Natural killer cell treated with Interleukin-12 subunit alpha and Interleukin-12 subunit beta and Interleukin-15 and Interleukin-18, amount 100 ng/mL, for 72 hours (primary cell): ENCODE measurements at places on chromosomes 1 and 21. TPM values are rescaled to one million over a fixed set of nuclear protein-coding genes. Genes with fewer than 3 reads are reported as not detected.

DNA sequence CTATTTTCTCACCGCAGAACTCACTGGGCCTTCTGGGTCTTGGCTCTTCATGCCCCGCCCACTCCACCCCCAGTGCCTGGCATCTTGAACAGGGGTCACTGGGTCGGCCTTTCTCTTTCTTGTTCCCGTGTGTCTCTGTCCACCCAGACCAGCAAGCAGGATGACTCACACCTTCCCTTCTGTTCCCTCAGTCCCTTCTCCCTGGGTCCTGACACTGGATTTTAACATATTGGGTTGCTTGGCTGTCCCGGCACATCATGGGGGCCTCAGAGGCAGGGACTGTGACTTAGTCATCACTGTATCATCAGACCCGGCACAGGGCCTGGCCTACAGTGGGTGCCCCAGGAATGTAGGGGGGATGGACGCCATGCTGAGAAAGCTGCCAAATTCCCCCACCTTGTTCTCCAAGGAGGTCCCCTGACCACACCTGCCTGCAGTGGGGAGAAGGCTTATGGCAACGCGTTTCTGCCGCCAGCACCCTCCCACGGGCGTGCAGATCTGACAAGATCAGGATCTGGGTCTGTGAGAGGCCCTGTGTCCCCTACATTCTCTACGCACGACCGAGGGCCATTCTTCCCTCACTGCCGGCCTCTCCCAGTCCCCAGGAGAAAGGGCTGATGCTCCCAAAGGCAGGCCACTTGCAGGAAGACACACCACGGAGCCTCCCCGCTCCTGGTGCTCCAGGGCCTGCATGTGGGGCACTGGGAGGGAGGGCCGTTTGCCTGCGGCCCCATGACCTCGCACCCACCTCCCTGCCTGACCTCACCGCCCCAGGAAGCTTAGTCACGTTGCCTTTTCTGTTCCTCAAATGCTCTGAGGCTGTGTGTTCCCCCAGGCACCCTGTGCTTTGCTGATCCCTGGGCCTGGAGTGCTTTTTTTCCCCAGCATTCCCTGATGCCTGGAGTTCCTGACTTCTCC lies 157.2 kb upstream of the TMEM51 start:
- no peak for DNase-seq
- H3K4me3 ChIP-seq: no peak overlapping the region
- no peak overlapping the region for H3K27ac ChIP-seq

DNA sequence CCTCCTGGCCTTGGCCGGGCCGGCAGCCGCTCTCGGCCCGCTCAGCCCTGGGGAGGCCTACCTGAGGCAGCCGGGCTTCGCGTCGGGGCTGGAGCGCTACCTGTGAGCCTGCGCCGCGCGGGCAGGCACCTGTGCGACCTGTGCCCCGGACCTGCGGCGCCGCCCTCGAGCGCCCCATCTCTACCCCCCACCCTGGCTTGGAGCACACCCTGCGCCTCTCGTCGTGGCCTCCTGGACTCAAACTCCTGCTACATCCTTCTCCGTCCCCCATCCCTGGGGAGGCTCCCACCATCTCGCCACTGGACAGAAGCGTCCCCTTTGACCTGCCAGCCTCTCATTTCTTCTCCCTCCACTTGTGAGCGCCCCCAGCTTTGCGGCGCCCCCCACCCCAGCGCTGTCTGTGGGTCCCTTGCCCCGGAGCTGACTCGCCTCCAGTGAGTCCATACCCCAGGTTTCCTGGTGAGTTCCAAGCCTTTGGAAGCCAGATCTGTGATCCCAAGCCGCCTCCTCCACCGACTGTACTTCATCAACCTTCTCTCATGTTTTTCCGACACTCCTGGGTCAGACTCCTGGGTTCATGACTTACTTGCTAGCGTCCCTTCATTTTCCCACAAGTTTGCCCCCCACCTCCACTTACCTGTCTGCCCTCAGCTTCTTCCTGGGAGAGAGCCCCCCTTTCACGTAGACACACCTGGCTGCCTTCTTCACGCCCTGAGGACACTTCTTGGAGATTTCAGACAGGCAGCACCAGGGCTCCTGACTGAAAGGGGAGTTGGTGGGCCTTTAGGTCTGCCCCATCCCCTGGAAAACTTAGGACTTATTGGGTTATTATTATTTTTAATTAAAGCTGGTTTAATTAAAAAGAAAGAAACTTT lies 1.3 kb downstream of the FOXE3 start:
- DNase-seq: no peak
- H3K4me3 ChIP-seq: peak overlapping the region; percentile 67
- no peaks in the 10 kb centered on the region for H3K36me3 ChIP-seq
- no peak overlapping the region for H3K27ac ChIP-seq
- H3K4me1 ChIP-seq: peaks cover 6% of the 10 kb centered on the region
- H3K27me3 ChIP-seq: peaks cover 37% of the 10 kb centered on the region

GRCh38 chr1:10745886-10746455 lies 50.5 kb downstream of the CASZ1 start:
- H3K4me1 ChIP-seq: no peaks in the 10 kb centered on the region
- H3K27ac ChIP-seq: no peak overlapping the region

DNA sequence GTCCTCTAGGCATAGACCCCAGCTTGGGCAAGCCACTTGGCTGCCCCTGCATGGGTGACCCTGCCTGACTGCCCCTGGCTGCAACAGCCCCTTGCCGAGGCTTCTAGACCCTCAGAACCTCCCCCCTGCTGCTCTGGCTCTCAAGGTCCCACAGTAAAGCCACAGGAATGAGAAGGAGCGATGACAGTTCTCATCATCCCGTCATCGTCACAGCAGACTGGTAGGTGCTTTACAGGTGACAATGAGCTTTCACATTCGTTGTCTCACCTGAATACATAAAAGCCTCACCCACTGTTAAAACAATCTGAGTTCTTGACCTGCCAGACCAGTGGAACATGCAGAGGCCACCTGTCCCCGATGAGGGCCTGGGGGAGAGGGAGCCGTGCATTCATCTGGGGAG lies 36.0 kb upstream of the GPR157 start:
- H3K4me1 ChIP-seq: no peaks in the 10 kb centered on the region
- H3K27ac ChIP-seq: no peak overlapping the region
- DNase-seq: peak; percentile 39
- no peak overlapping the region for H3K4me3 ChIP-seq
- H3K27me3 ChIP-seq: no peaks in the 10 kb centered on the region
- H3K36me3 ChIP-seq: no peaks in the 10 kb centered on the region

- H3K27me3 ChIP-seq: peaks cover 6% of the 10 kb centered on the region
- no peaks in the 10 kb centered on the region for H3K36me3 ChIP-seq
- no peaks in the 10 kb centered on the region for H3K4me1 ChIP-seq
- DNase-seq: no peak
Measured at GRCh38 chr1:67754526-67754920, 69.5 kb downstream of the GADD45A start.

- H3K4me1 ChIP-seq: no peaks in the 10 kb centered on the region
- no peak overlapping the region for H3K4me3 ChIP-seq
- no peak overlapping the region for H3K27ac ChIP-seq
- H3K27me3 ChIP-seq: peaks cover 20% of the 10 kb centered on the region
- no peaks in the 10 kb centered on the region for H3K36me3 ChIP-seq
- no peak for DNase-seq
Measured at GRCh38 chr1:18341291-18342069, 139.2 kb upstream of the KLHDC7A start.

DNA sequence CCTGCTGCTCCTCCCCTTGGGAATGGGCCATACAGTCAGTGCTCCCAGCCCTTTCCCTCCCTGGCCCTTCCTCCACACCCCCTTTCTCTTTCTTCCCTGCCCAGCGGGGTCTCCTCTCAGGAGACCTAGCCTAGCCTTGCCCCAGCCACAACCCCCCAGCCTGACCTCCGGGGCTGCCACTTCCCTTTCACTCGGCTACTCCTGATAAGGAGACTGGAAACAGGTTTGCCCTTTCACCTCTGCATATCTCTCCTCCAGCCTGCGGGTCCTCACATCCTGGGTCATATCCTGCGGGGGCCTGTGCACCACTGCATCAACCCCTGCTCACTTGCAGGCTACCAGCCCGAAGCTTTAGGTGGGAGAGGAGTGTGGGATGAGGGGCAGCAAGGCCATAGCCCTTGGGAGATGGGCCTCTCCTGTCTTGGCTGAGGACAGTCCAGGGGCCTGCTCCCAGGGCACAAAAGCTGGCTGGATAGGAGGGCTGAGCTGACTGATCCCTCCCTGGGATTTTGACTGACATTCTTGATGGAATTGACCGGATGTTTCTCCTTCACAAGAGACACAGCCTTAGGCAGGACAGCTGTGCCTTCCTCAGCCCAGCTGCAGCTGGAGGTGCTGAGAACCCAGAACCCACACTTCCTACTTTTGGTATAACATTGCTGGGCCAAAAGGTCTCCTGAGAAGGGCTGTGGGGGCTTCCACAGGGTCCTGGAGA lies 19.2 kb upstream of the ALX3 start:
- H3K4me3 ChIP-seq: no peak overlapping the region
- no peaks in the 10 kb centered on the region for H3K36me3 ChIP-seq
- H3K27me3 ChIP-seq: peaks cover 28% of the 10 kb centered on the region
- H3K4me1 ChIP-seq: peaks cover 2% of the 10 kb centered on the region
- no peak for DNase-seq

DNA sequence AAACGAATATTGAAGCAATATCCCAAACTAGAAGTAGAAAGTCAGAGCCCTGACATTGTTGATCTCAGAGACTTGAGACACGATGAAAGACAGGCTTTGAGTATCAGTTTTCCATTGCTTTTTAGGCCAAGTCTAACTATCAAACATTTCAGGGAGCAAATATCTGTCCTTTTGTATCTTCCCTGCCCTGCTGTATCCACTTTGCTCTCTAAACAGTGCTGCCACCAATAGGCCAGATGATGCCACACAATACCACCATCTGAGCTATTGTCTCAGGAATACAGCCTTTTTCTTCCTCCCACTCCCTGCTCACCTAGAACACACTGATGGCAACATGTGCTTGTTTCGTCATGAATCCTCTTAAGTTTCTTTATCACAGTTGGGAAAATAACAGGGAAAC lies 62.6 kb upstream of the SPAG17 start:
- no peak overlapping the region for H3K4me3 ChIP-seq
- H3K4me1 ChIP-seq: no peaks in the 10 kb centered on the region
- DNase-seq: no peak
- H3K27ac ChIP-seq: no peak overlapping the region
- H3K27me3 ChIP-seq: no peaks in the 10 kb centered on the region

DNA sequence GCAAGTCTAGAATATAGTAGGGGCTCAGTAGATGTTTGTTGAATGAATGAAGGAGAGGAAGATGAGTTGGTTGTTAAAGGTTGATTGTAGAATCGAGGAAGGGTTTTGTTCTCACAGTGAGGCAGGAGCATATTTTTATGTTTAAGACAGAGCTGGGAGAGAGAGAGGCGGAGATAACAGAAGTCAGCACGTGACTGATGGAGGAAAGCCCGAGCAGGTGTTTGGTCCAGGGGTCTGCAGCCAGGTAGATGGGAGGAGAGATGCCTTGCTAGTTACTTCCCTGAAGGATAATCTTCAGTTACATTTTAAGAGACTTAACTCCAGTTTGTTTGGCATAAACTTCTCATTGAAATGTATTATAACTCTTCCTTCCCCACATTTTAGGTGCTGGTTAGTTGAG lies 86.8 kb downstream of the DYRK1A start:
- H3K36me3 ChIP-seq: no peaks in the 10 kb centered on the region
- DNase-seq: no peak
- no peak overlapping the region for H3K4me3 ChIP-seq
- H3K4me1 ChIP-seq: peaks cover 51% of the 10 kb centered on the region

DNA sequence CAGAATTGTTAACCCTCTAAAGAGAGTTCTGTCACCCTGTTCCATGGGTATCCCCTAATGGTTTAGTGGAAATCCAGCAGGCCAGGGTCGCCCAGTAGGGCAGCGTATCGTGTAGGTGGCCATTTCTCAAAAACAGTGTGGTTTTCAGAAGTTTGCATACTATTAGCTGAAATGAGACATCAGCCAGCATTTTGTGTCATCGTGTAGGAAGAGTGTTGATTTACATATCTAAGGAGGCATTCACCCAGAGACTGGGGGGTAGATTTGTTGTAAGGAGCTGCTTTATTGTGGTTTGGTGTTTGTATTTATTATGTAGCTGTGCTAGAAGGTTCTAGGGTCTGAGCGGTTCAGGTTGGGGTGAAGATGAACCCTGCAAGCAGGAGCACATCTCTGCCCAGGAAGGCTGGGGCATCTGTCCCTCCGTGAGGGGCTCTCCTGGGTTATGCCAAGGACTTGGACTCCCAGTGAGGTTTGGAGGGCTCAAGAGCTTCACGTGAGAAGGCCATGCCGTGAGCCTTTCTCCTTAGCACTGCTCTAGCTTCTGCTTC lies 174.4 kb downstream of the PGBD5 start:
- peak overlapping the region; percentile 29 for H3K27ac ChIP-seq
- no peak overlapping the region for H3K4me3 ChIP-seq
- no peaks in the 10 kb centered on the region for H3K27me3 ChIP-seq

- H3K27me3 ChIP-seq: peaks cover 18% of the 10 kb centered on the region
- no peaks in the 10 kb centered on the region for H3K36me3 ChIP-seq
- DNase-seq: no peak
- no peak overlapping the region for H3K27ac ChIP-seq
Measured at GRCh38 chr1:202665417-202665816, 44.8 kb downstream of the SYT2 start.

DNA sequence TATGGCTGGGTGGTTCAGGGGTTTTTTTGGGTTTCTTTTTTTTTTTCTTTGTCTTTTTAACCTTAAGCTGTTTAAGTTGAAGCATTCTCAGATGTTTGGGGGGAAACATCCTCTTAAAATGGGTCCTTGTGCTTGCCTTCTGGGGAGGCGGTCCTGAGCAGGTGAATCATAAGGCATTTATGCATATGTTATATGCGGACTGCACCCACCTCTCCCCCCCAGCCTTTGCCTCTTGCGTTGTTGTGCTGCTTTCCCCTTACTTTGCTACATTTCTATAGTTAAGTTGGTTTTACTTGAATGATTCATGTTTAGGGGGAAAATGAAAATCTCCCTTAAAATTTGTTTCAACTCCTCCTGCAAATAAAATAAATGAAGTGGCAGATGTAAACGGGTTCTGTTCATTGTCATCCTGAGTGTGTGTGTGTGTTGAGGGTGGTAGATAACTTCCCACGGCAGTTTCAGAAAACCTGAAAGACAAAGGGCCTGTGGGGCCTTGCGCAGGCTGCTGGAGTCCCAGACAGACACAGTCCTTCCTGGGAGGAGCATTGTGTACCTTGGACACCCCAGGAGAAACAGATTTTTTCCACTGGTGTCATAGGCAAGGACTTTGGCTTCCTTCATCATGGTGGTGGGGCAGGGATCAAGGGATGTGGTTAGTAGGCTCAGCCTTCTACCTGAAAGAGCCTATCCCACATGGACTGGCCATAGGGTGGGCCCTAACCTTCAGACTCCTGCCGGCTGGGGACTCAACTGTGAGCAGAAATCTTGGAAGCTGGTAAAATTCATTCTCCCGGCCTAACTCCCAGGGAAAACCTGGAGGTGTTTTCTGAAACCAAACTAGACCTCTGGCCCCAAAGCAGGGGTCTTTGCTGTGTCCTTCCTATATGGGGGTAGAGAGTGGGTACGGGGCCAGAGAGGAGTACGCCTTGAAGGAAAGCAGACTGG lies 926 bp upstream of the SH3D21 start:
- no peak for DNase-seq
- peak overlapping the region; percentile 90 for H3K4me3 ChIP-seq
- peaks cover 14% of the 10 kb centered on the region for H3K4me1 ChIP-seq
- no peaks in the 10 kb centered on the region for H3K27me3 ChIP-seq

Gene NTRK1
- total RNA-seq: 8.1 TPM

Gene MAGOH
- total RNA-seq: 62.6 TPM
